MCF 10A (cell line): ENCODE measurements at places on chromosomes 4 and X. TPM values are rescaled to one million over a fixed set of nuclear protein-coding genes. Genes with fewer than 3 reads are reported as not detected.

Gene SOX3
- total RNA-seq = not detected in 2 replicates

Gene PPP4R3C
- total RNA-seq = not detected in 2 replicates

Gene ATP7A
- 3.8 and 4.8 TPM in 2 replicates for total RNA-seq

Gene BTC
- 1.7 and 4.0 TPM in 2 replicates for total RNA-seq

Gene TRMT44
- total RNA-seq = 23.2 and 24.4 TPM in 2 replicates

Gene TACR3
- total RNA-seq = not detected in 2 replicates

Gene TMSB15C
- total RNA-seq = 0.79 and 1.3 TPM in 2 replicates

Gene ADH1A
- total RNA-seq = 0.21 TPM in 1 of 2 replicates, not detected in the other

Gene TEX13D
- total RNA-seq = not detected in 2 replicates

Gene LGI2
- 0.20 TPM in 1 of 2 replicates, not detected in the other for total RNA-seq

Gene NHSL2
- total RNA-seq = not detected in 2 replicates

Gene CSN3
- not detected in 2 replicates for total RNA-seq

Gene MAGEB1
- not detected in 2 replicates for total RNA-seq

Gene FGG
- 3.2 and 4.9 TPM in 2 replicates for total RNA-seq

Gene ADH6
- total RNA-seq = not detected in 2 replicates

Gene ANK2
- 37.4 and 41.2 TPM in 2 replicates for total RNA-seq

Gene PKD2
- total RNA-seq = 29.5 and 36.6 TPM in 2 replicates

Gene UGT2B10
- not detected in 2 replicates for total RNA-seq

Gene GLRA3
- not detected in 2 replicates for total RNA-seq

Gene ZXDA
- total RNA-seq = 4.9 and 6.4 TPM in 2 replicates

Gene RAB39B
- 5.0 and 6.0 TPM in 2 replicates for total RNA-seq

Gene PGAM4
- total RNA-seq = not detected in 2 replicates

Gene EDA2R
- 30.3 and 32.4 TPM in 2 replicates for total RNA-seq

Gene TASL
- total RNA-seq = not detected in 2 replicates

Gene SETD7
- total RNA-seq = 60.4 and 66.9 TPM in 2 replicates

Gene MAGEB2
- total RNA-seq = not detected in 2 replicates

Gene ARAP2
- 10.9 and 12.0 TPM in 2 replicates for total RNA-seq

Gene MTMR8
- total RNA-seq = not detected in 2 replicates

Gene PRKG2
- total RNA-seq = 0.23 TPM in 1 of 2 replicates, not detected in the other

Gene KDM6A
- total RNA-seq = 30.8 and 31.8 TPM in 2 replicates

Gene C4orf46
- total RNA-seq = 6.3 and 7.0 TPM in 2 replicates

Gene MTTP
- 0.27 and 0.51 TPM in 2 replicates for total RNA-seq

Gene ATOH1
- total RNA-seq = not detected in 2 replicates

Gene AP1S2
- total RNA-seq = 8.4 and 9.4 TPM in 2 replicates

Gene CENPE
- 25.2 and 32.4 TPM in 2 replicates for total RNA-seq

Gene IQCM
- not detected in 2 replicates for total RNA-seq

Gene ZNF630
- total RNA-seq = 2.4 and 3.2 TPM in 2 replicates

Gene ELF4
- 19.5 and 23.6 TPM in 2 replicates for total RNA-seq

Gene INTU
- total RNA-seq = 5.9 and 9.2 TPM in 2 replicates

Gene FAM236B
- not detected in 2 replicates for total RNA-seq

Gene RTL9
- not detected in 2 replicates for total RNA-seq

Gene MOB1B
- total RNA-seq = 16.1 and 19.9 TPM in 2 replicates

Gene OCRL
- total RNA-seq = 25.3 and 26.8 TPM in 2 replicates

Gene PHOX2B
- not detected in 2 replicates for total RNA-seq

Gene BOD1L1
- total RNA-seq = 46.8 and 55.4 TPM in 2 replicates
